ENCODE measurements at places on chromosomes 6 and 20. TPM values are rescaled to one million over a fixed set of nuclear protein-coding genes. Genes with fewer than 3 reads are reported as not detected.

Gene CGAS
- total RNA-seq, result 19.4 TPM

Gene SIRPB2
- total RNA-seq, result 0.52 TPM

Gene RAET1L
- total RNA-seq, result 1.1 TPM

Gene RUNX2
- 7.3 TPM for total RNA-seq

Gene PACRG
- total RNA-seq, result not detected

DNA sequence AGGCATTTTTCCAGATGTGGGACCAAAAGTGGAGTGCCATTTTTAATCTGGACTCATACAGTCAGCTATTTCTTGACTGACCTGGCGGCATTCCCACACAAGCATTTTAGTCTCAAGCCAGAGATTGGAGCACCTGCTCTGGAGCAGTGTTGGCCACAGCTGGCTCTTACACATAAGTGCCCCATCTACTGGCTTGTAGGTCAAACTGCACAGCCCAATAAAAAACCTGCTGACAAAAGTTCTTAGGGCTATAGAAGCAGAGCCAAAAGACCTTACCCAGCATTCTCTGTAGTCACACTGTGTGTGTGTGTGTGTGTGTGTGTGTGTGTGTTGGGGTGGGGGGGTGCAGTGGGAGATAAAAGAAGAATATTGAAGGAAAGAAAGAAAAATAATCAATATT is 38.6 kb upstream of the SENP6 start:
- DNase-seq, result peak; percentile 48

DNA sequence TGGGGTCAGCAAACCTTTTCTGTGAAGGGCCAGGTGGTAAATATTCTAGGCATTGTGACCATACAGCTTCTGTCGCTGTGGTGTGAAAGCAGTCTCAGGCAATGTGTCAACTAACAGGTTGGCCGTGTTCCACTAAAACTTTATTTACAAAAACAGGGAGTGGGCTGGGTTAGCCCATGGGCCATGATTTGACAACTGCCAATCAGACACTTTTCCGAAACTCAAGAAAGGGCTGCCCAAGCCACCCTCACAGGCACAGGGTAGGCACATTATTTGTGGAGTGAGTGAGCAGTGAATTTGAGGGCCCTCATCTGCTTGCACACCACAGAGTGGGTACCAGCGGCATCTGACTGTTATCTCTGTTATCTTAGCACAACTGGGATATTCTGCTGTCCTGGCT is 290.3 kb downstream of the TAF4 start:
- DNase-seq, result no peak

DNA sequence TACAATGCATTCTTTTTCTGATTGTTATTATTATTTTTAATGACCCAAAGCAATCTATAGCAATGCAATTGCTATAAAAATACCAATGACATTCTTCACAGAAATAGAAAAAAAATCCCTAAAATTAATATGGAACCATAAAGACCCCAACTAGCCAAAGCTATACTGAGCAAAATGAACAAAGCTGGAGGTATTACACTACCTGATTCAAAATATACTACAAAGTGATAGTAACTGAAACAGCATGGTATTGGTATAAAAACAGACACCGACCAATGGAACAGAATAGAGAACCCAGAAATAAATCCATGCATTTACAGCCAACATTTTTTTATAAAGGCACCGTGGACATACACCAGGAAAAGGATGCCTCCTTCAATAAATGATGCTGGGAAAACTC is 60.5 kb upstream of the EEF1A1 start:
- no peak for DNase-seq

DNA sequence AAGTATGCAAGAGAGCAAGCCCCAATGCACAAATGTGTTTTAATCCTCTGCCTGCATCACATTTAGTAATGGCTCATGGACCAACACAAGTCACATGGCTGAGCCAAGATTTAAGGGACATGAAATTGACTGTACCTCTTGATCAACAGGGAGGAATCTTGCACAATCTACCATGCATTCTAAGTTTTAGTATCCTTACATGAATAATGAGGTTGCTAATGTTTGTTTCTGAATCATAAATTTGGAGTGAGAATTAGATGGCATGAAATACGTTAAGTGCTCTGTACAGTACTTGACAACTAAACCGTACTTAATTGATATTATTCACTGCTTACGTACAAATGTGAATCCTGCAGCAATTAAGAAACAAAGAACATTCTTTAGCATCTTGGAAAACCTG is 553.8 kb upstream of the JAG1 start:
- DNase-seq, result no peak

DNA sequence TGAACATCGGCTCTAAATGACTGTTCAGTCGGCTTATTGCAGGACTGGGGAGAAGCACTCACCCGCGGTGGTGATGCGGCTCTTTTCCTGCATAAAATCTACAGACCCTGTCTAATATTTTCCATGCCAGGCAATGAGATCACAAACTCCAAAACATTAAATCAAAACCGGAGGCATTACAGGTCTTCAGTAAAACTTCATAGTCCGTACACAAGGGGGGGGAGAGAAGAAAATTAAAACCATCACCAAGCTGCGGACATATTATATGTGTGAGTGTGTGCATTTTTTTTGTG is 6.3 kb upstream of the PAX1 start:
- no peak for DNase-seq

GRCh38 chr6:45196121-45196520 is 132.0 kb upstream of the RUNX2 start:
- DNase-seq, result no peak

DNA sequence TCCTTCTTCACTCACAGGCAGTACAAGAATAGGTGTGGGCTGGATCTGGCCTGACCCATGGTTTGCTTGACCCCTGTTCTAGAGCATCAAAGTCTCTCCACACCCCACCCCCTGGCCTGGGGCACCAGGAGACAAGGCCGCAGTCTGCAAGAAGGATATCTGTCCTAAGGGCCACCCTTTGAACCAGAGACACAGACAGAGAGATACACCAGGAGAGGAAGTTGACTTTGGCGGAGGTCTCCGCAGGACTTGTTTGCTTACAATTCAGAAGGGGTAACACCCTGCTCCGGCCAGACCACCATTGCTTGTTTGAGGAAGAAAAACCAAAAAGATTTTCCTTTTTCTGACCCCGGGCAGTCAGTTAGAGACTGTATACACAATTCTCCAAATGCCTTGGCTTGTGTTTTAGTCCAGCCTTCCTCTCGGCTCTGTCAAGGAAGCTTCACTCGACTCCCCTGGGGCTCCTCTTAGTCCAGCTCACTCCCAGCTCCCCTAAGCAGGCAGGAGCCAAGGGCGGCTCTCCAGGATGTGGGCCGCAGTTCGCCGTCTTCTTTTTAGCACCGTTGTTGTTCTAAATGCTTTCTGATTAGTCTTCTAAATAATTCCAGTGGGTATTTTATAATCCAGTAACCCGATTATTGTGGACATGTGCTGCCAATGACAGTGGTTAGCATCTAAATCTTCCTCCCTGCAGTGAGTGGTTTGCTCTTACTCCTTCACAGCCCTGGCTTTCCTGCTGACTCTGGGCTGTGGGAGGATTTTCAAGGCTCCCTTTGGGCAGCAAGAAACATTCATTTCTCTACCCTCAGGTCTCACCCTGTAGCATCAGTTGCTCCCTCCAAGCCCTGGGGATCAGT is 58.6 kb upstream of the MRPS10 start:
- DNase-seq, result no peak

GRCh38 chr6:50381099-50381415 is 331.3 kb upstream of the DEFB112 start:
- DNase-seq, result no peak

DNA sequence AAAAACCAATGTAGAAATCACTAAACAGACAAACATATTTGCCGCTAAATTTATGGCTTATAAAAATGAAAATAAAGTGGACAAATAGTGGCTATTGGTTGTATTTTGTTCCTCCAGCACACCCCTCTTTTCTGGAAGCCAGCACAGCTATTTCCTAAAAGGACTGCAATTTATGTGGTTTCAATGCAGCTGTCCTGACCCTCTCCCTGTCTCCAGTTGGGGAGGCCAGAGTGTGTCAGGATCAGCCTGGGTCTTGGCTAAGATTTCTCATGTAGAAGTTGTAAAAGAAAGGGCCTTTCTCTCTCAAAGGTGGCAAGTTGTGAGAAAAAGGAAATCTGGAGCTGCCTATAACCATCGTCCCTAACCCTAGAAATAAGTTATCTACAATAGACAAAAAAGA is 165.6 kb downstream of the ALDH8A1 start:
- no peak for DNase-seq

- peak; percentile 51 for DNase-seq
Observed at GRCh38 chr20:43839793-43840199, 74.9 kb upstream of the TOX2 start.

GRCh38 chr6:37783856-37784584 is 35.5 kb upstream of the ZFAND3 start:
- no peak for DNase-seq

DNA sequence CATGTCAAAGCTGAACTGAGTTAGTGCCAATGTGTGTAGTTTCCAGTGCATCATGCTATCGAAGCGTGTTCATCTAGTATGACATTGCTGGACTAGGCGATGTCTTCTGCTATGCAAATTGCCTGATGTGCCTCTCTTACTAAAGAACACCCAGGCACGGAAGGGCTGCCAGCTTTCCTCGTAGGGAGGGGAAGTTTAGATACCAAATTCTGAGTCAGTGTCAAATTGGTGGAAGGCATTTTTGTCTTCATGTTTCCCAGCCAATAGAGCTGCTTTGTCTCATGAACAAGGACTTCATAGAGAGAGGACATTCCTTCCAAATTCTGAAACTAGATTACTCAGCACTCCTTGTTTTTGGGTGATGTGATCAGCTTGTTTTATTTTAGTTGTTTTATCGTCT is 320.1 kb downstream of the BTBD3 start:
- peak; percentile 13 for DNase-seq

DNA sequence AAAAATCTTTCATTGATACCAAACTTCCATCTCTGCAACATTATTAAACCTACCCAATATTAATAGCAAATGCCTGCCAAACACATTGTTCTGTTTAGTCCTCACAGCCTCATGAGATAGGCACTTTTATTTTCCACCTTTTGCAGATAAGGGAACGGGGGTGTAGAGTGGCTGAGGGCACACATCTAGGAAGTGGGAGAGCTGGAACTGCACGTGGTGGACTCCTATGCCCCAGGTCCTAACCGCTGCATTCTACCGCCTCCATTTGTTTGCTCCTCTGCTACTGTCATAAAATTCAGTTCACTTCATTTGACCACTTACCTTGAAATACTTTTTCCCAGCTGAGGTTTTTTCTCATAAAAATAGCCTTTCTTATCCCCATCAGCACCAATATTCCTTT is 7.6 kb downstream of the FAM217A start:
- DNase-seq, result no peak

GRCh38 chr6:169933839-169934698 is 182.6 kb downstream of the ERMARD start:
- peak; percentile 40 for DNase-seq

GRCh38 chr6:149044528-149044927 is 273.0 kb upstream of the TAB2 start:
- DNase-seq, result no peak

DNA sequence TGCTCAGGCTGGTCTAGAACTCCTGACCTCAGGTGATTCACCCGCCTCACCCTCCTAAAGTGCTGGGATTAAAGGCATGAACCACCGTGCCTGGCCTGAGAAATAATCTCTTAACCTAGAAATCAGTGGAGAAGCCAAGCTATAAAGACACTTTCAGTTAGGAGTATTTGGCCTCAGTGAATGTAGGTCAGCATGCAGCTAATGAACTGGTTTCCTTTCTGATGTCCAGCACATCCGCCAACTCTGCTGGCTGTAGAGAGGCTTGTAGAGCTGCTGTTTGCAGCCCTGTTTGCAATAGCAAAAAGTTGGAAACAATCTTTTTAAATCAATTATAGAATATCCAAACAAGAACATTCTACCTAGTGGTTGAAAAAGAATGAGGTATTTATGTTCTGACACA is 42.4 kb upstream of the ELOVL5 start:
- no peak for DNase-seq

DNA sequence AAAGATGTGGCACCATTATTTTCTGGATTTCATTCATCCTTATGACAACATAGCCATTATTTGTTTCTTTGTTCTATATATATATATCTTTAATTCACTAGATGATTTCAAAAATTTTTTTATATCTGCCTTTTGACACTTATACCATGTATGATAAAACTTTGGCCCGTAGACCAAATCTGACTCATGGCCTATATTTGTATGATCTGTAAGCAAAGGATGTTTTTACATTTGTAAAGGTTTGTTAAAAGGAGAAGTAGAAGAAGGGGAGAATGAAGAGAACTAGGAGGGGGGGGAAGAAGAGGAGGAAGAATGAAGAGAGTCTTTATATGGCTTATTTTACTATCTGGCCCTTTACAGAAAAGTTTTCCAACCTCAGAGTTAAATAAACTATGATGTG is 279.7 kb downstream of the LAMA2 start:
- no peak for DNase-seq

- DNase-seq, result no peak
Observed at GRCh38 chr6:154218301-154218700, 138.3 kb downstream of the IPCEF1 start.

DNA sequence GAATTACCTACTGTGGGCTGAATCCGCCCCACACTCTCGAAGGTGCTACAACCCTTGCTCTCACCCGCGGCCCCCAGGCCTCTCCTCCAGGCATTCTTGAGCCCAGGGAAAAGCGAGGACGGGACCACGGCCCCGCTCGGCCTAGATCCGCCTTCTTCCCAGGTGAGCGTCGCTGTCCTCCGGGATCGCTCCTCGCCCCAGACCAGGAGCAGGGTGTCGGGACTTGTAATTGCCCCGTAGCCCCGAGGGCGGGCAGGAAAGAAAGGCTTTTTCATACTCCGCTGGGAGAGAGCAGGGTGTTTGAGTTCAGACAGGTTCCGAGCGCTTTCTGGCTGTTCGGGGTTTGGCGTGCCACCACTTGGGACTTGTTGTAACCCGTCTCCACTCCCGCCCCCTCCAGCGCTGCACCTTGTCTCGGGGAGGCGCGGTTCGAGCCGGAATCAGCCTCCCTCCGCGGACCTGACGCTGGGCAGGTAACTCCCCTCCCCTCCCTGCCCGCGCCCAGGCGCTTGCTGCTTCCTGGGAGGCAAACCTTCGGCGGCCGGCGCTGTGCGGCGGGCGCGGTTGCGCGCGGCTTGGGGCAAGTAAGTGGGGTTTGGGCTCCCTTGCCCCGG is at the start of gene FAM83B:
Gene FAM83B, plus strand, starts transcription at position 529 of the 614 bp plus-strand sequence. CDS start 23,476 bp downstream, outside the sequence.
- DNase-seq, result no peak
